Nephron progenitor cell (in vitro differentiated cells): ENCODE measurements at places on chromosomes 7 and 10.
A peak's percentile ranks its signal among the peaks of the same experiment; 100 is the strongest.

DNA sequence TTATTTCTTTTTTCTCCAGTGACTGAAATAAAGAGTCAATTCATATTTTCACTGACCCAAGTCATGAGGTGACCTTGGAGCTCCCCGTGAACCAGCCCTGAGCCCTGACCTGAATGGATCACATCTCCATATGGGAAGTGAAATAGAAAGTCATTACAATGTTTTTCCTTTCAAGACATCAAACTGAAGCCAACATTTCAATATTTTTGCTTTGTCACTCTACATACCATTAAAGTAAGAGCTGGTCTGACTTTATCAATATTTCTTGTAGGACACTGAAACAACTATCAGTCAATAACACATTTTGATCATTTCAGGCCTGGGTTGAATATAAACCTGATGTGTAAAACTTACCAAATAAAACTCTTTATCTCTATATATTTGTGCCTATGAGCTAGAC, 249.8 kb upstream of the PHF14 start:
- DNase-seq = no peak

- DNase-seq = no peak
Measured at GRCh38 chr10:6567884-6568283, 12.2 kb downstream of the PRKCQ start.

DNA sequence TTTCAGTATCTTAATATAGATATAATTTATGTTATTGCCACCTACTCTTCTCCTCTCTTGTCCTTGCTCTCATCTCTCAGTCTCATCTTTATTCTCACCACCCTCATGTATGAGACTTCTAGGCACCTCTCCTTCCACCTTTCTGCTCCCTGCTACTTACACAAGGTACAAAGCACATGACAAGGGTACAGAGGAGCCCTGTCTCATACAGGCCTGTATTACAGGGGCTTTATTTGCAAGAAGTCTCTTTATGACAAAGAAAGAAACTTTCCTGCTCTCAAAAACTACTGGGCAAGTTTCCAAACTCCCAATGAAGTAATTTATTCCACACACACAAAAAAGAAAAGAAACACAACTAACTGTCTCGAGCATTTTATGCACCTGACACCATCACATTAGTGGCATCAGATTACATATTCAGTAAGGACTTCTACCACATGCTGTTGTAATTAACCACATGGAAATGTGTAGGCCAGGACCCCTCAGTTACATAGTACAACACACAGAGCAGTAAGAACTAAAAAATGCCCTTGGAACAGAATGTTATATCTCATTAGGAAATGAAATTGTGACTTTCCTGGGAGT, 253.1 kb downstream of the FZD1 start:
- no peak for DNase-seq

DNA sequence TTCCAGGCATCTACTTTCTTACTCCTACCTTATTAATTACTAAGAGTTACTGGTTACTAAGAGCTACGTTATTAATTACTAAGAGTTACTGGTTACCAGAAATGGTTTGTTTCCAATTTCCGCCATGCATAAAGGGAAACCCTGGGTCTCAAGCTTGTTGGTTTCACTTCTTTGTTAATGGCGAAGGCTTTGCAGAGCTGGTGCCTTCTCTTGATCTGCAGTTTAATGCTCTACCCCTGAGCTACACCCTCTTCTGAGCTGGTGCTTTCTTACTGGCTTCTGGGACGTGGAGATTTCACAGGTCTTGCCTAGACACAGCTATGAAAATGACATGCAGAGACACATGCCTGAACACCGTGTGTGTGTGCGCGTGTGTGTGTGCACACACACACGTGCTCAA, 560 bp downstream of the CPA4 start:
- DNase-seq = no peak

- peak; percentile 39 for DNase-seq
Measured at GRCh38 chr7:4066626-4067475, 615.2 kb upstream of the FOXK1 start.

- no peak for DNase-seq
Measured at GRCh38 chr7:33979300-33979806, 74.0 kb downstream of the BMPER start.

- no peak for DNase-seq
Measured at GRCh38 chr10:34428501-34428900, 386.6 kb downstream of the PARD3 start.

- DNase-seq = no peak
Measured at GRCh38 chr10:3825862-3826351, 40.9 kb upstream of the KLF6 start.

DNA sequence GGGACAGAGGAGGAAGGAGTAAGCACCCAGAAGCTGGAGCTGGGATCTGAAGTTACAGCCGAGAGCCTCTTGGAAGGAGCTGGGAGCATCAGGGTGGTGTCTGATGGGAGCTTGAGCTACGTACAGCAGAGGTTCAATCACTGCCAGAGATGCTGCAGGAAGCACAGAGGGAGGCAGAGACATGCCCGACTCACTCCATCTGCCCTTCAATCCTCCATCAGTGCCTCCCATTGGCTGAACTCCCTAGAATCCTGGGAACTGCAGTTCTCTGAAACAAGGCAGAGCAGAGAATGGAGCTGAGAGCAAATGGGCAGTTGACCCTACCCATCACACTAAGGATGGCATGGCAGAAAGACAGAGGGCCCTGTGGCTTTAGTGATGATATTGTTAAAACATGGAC, 40.0 kb upstream of the CTBP2 start:
- DNase-seq = no peak

GRCh38 chr7:113548137-113548536, 370.7 kb downstream of the PPP1R3A start:
- DNase-seq = no peak

DNA sequence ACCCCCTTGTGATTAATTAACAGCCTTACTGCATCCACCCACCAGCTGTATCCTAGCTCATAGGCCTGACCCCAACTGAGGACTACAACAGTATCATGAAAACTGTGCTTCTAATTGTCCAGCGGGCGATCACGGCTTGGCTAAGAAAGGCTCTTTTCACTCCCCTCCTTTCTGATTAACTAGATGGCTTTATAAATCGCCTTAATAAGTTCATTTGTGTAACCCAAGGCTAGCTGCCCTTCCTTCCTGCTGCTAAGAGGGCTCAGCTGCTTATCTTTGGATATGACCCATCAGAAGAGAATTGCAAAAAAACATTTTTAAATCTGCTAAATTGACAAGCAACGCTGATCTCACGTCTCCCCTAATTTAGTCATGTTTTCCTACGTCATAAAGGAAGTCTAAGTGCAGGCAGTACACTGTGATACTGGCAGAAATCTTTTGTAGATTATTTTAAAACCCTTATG, 163.0 kb upstream of the LAMB4 start:
- DNase-seq = no peak

DNA sequence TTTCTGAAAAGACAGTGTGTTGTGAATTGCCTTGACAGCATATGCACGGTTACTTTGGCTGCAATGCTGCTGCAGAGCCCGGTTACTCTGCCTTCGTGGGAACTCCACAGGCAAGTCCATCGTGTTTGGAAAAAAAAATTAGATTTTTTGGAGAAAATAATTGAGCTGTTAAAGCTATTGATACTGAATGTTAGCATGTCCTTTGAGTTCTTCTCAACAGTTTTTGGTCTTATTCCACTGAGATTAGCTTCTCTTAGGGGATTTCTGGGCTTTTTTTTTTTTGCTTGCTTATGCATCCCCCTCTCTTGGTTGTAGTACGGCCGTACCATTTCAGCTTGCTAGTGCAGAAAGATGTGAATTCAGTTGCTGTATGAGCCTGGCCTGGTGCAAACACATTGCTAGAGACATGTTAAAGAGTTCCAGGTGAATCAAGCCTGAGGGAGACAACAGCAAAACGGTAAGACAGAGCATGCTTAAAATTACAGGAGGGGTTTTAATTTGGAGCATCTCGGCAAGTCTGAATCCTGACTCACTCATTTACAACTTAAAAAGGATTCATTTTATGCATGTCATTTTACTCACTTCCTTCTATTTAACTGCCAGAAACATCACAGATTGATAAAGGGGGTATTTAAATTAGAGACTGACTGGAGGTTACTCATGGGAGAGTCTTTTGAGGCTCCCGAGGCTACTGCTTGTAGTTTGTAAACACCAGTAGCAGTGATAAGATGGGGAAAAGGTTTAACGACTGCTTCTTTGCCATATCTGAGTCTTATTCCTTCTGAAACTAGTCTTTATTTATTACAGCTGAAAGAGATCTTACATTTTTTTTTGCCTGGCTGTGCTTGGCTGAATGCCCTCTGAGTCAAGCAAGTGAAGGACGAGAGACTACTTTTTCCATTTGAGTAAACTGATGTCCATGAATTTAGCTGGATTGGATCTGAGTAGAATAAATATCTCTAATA, 113.7 kb downstream of the CDK14 start:
- DNase-seq = no peak
